ENCODE measurements at places on chromosomes 1 and 21.

DNA sequence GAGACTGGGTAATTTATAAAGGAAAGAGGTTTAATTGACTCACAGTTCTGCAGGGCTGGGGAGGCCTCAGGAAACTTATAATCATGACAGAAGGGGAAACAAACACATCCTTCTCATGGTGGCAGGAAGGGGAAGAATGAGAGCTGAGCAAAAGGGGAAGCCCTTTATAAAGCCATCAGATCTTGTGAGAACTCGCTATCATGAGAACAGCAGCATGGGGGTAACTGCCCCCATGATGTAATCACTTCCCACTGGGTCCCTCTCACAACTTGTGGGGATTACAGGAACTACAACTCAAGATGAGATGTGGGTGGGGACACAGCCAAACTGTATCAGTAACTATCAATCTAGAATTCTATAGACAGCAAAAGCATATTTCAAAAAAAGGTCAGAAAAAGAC, 64.7 kb upstream of the ACTRT2 start:
- no peak for DNase-seq

DNA sequence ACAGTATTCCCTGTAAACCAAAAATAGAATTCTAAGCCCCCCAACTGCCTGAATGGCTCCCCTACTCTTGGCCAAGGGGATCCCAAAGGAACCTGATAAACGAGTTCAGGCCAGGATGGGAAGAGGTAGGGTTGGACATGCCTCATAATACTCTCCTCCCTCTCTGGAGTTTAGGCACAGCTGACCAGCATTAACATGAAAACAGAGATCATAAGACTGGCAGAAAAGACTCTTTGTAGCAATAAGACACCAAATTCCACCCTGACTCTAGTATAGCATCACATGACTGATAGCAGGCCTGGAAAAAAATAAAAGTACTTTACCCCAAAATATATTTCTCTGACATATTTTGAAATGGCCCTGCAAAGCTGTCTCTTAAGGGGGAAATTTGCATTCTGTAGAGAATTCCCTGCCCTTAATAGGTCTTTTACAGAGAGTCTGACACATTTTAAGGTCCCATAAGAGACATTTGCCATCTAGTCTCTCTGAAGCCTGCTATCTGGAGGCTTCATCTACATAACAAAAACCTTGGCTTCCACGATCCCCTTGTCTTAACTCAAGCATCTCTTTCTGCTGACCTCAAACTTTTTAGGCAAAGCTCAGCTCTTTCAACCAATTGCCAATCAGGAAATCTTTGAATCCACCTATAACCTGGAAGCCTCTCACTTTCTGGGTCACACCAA, 55.9 kb downstream of the SIK1 start:
- no peak for DNase-seq

GRCh38 chr1:12604114-12604874, 13.7 kb downstream of the DHRS3 start:
- DNase-seq, result peak; percentile 76

DNA sequence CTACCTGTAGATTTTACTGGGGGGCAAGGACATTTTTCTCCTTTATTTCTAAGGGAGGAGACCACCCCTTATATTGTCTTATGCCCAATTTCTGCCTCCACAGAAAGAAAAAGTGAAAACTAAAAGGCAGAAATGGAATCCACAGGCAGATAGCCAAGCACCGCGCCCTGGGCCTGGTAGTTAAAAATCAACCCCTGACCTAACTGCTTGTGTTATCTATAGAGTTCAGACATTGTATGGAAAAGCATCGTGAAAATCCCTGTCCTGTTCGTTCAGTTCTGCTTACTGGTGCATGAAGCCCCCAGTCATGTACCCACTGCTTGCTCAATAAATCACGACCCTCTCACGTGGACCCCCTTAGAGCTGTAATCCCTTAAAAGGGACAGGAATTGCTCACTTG, 33.7 kb upstream of the IL6R start:
- DNase-seq, result no peak

DNA sequence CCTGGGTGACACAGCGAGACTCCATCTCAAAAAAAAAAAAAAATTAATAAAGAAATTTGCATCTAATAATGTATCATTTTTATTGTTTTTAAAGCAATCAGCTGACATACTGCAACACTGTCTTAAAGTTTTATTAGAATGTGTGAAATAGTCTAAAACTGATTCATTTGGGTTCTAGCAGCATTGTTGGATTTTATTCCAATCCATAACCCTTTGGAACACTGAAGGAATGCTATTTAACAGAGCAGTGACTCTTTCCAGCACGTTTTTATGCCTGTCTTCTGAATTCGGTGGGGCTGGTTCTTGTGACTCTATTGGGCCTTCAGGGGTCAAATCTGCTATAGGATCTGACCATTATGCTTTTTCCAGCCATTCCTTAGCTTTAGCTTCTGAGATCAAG, 18.2 kb upstream of the FMO4 start:
- no peak for DNase-seq

- no peak for DNase-seq
Observed at GRCh38 chr1:110085671-110086070, 15.2 kb upstream of the ALX3 start.

- no peak for DNase-seq
Observed at GRCh38 chr1:24414775-24415333, 748 bp upstream of the NIPAL3 start.

- no peak for DNase-seq
Observed at GRCh38 chr1:56771717-56772116, 47.5 kb downstream of the FYB2 start.

GRCh38 chr1:240109130-240109529, 17.4 kb downstream of the FMN2 start:
- DNase-seq, result no peak

GRCh38 chr1:209417761-209418160, 165.8 kb upstream of the CAMK1G start:
- DNase-seq, result no peak

GRCh38 chr1:203130358-203130985, 2.9 kb downstream of the ADORA1 start:
- DNase-seq, result no peak

DNA sequence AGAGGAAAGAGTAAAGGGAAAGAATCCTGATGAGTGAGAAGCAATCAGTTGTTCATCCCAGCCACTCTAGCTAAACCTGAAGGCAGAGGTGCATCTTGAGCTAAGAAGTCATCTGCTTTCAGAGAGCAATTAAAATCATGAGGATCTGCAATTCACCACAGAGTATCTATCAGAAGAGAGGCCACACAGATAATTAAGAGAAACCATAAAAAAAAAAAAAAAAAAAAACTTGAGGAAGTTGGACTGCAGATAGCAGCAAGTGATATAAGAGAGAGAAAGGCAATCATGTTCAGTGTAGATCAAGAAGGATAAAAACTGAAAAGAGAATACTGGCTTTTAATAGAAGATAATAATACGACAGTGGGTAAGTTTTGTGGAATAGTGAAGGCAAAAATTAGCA, 17.7 kb downstream of the FOXJ3 start:
- no peak for DNase-seq

DNA sequence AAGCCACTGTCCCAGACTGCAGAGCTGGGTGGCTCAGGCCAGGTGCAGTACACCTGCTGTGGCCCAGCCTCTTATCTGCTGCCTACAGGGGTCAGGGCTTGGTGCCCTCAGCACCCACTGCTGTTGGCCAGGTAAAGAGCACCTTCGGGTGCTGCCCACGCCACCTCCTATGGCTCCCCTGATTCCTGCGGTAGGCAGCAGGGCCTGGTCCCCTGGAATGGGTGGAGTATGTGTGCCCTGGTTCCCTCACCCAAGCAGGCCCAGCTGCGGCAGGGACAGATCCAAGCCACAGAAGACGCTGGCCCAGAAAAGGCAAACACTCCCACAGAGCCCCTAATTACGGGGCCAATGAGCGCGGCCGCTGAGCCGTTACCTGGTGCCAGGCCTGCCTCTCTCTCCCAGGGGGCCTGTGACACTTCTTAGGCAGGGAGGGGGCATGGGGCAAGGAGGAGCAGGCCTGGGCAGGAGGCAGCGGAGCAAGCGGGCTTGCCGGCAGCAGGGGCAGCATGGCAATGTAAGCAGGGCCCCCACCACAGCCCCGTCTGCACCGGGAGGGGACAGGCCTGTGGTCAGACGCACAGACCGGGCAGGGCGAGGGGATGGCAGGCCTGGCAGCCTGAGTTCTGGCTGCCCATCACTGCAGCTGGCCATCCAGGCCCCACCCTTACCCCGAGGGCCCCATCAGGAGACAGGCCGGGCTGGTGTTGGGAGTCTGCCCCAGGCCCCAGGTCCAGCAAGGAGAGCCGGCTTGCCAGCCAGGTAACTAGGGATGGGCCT, 19.0 kb downstream of the ESPN start:
- DNase-seq, result no peak

DNA sequence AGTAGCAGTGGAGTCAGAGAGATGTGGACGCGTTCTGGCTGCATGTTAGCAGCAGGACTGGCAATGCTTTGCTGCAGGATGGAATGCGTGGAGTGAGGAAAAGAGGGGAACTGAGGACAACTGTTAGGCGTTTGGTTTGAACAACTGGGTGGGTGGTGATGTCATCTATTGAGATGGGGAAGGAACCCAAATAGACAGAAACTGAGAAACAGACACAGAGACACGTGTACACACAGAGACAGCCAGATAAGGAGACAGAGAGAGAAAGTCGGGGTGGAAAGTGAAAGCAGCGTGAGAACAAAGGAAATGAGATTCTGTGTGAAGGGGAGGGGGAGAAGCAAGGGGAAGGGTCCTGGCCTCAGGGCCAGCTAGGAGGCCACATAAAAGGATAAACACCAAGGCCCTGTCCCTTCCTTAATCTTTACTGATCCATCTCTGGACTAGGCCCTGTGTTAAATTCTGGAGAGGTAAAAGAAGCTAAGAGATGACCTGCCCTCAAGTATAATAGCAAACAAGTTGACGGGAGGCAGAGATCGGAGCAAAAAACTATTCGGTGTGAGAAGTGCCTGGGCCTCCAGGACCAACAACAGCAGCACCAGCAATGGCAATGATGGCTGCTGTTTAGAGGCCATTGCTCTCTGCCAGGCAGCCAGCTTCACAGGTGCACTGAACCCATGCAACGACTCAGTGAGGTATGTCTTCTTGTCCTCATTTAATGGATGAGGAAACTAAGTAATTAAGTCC, 31.6 kb downstream of the VWA5B1 start:
- no peak for DNase-seq

GRCh38 chr1:61892977-61893376, 150.7 kb downstream of the PATJ start:
- DNase-seq, result no peak

Measured in HCT116 (cell line).